ENCODE measurements at places on chromosomes 7 and 10.

DNA sequence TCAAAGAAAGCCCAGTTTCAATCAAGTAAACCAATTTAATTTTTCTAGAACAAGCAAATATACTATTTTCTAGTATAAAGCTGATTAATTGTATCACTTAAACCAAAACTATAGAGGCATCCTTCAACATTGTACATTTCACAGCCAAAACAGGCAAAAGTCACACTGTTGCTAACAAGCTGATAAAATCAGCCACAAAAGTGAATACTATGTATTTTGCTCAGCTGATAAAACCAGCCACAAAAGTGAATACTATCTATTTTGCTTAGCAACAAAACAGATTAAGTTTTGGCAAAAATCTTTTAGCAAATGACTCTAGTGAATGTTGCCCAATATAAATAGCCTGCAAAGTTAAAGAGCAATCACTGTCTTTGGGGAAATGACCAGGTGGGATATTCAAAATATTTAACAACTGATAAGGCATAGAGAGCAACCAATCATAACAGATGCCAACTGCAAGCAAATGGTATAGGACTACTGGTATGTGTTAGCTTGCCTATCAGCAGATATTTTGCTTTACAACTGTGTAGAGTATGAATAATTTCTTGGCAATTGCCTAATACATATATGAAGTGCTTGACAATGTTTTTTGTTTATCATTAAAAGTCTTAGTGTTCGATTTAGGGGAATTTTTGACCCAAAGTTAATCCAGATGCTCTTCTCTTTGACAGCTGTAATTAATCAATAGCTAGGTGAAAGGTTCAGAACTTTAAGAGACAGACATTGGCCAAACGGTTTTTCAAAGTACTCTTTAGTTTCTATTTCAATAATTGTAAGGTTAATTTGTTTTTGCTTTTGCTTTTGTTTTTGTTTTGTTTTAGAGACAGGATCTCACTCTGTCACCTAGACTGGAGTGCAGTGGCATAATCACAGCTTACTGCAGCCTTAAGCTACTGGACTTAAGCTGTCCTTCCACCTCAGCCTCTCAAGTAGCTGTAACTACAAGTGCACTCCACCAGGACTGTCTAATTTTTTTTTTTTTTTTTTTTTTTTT, 44.4 kb upstream of the SP4 start:
- DNase-seq = no peak

GRCh38 chr7:277228-277627, 12.7 kb upstream of the FOXL3 start:
- no peak for DNase-seq

DNA sequence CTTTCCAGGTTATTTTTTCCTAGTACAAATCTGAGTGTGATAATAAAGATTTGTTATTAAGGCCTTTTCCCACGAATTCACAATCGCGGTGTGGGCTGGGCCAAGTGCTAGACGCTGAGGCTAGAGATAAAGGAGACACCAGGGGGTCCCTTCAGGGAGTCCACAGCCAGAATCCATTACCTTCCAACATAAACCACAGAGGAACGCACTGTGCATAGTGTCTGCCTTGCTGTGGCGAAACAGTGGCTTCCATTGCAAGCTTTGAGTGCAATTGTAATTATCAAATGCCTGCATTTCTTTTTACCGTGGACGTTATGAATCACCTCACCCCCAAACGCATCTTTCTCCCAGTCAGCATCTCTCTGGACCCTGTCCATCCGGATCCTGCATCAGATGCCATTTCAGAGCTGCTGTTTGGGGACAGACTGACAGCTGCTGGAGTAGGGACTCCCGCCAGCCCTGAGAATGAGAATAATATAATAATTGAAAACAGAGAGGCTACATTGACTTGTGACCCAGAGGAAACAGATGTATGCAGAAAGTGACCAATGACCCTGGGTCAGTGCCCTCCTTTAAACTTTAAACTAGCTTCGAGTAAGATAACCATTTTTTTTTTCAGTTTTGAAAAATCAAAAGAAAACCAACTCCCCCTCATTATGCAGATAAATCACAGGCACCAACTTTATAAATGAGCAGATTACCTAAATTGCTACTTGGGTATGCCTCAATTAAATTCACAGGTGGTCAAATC, 456.2 kb upstream of the NRP1 start:
- DNase-seq = no peak

DNA sequence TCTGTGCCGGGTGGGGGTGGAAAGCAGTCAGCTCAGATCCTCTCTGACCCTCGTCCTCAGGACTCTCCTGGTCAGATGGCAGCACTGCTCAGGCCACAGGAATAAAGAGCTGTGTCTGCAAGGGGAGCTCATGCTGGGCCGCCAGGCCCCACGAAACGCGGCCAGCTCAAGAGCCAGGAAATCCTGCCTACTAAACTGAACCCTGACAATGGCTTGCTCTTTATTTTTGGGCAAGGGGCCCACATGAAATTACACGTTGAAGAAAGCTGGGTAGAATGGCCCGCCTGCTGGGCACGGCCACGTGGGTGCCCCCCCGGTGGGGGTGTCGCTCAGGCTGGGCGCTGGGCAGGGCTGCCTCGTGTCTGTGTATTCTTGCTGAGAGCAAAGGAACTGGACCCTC, 103.0 kb downstream of the ITIH5 start:
- DNase-seq = no peak

GRCh38 chr7:65317372-65317771, 56.3 kb upstream of the ZNF92 start:
- DNase-seq = no peak
